ENCODE measurements at places on chromosomes 16 and 17.
A peak's percentile ranks its signal among the peaks of the same experiment; 100 is the strongest.

DNA sequence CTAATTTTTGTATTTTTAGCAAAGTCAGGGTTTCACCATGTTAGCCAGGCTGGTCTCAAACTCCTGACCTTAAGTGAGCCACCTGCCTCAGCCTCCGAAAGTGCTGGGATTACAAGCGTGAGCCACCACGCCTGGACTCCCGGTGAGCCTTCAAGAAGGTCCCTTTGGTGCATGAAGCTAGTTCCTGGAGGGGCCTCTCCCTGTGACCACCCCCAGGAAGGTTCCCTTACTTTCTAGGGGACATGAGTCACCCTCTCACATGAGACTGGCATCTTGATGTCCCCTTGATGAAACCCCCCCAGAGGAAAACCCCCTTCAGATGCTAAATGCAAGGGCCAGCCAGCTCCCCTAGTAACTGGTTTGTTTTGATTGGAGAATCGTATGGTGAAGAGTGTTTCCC is 12.8 kb downstream of the CARHSP1 start:
- no peak for DNase-seq

DNA sequence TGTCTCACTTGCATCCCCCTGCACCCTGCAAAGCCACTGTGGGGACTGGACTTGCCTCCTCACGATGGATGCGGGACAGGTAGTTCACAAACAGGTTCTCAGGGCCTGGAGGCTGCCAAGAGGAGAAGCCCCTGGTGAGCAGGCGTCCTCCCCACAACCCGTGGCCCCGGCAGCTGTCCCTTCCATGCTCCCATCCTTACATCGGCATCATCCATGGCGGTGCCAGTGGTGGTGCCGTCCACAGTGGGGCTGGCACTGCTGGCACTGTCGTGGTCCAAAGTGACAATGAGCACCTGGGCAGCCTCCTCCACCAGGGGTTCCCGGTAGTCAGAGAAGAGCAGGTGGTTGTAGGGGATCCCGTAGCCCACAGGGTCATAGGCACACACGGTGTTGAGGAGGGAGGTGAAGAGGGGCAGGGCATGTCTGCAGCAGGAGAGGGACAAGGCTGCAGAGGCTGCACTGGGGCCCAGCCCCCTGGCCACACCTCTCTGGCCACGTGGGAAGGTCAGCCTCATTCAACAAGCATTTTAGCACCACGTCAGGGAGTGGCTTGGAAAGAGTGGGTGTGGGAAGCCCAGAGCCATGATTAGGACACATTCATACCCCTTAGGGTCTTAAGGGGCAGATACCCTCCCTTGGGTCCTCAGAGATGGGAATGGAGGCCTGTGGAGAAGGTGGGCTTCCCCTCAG is 12.6 kb downstream of the HID1 start:
- DNase-seq, result no peak

DNA sequence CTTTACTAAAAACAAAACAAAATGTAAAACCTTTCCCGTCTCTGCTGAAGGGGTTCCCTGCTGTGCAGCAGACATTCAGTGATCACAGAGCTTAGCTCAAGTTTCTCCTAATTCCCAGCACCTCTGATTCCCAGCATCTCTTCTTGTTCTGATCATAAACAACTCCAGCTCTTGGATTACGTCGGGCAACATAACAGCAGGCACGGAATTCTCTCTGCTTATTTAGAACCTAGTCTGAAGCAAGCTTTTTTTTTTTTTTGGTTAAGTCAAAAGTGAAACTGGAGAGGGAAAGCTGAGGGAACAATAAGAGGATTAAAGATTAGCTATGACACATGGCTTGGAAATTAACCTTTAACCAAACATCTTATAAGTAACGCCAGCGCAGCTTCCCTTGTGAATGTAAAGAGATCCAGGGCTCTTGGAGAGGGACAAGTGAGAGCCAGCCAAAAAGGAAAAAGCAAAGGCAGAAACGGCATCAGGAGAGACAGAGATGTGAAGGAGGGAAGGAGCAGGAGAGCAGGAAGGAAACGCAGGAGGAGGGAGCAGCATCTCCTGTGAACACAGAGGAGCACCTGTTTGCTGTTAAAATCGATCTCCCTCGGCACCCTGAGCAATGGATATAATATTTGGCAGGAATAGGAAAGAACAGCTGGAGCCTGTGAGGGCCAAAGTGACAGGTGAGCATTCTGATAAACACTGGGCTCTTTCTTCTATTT is at the start of gene BCO1:
BCO1 (plus strand) TSS at position 394 of the 716 bp plus-strand sequence; CDS start at position 614, 220 bp downstream.
- DNase-seq, result no peak

DNA sequence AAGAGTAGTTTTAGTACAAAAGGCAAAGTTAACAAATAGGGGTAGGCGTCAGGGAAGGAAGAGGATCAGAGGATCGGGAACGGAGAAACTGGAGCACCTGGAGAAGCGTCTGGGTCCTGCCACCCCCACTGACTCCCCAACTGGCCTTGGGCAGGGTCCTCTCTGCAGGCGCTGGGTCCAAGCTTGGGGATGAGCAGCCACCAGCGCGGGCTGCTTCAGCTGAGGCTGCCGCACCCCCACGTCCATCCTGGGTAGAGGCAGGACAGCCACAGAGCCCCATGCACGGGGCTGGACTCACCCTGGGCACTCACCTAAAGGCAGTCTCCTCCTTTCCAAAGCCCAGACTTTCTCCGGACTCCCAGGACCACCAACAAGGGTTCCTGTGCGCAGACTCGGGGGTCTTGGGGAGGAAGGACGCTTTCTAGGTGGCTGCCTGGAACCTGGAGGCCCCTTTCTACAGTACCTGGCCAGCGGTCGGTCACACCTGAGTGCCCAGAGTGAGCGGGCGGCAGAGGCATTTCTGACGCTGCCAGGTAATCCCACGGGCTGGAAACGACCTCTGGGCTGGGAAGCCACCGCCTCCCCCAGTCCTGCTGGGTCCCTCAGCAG is 1.1 kb downstream of the HS3ST6 start:
- no peak for DNase-seq

DNA sequence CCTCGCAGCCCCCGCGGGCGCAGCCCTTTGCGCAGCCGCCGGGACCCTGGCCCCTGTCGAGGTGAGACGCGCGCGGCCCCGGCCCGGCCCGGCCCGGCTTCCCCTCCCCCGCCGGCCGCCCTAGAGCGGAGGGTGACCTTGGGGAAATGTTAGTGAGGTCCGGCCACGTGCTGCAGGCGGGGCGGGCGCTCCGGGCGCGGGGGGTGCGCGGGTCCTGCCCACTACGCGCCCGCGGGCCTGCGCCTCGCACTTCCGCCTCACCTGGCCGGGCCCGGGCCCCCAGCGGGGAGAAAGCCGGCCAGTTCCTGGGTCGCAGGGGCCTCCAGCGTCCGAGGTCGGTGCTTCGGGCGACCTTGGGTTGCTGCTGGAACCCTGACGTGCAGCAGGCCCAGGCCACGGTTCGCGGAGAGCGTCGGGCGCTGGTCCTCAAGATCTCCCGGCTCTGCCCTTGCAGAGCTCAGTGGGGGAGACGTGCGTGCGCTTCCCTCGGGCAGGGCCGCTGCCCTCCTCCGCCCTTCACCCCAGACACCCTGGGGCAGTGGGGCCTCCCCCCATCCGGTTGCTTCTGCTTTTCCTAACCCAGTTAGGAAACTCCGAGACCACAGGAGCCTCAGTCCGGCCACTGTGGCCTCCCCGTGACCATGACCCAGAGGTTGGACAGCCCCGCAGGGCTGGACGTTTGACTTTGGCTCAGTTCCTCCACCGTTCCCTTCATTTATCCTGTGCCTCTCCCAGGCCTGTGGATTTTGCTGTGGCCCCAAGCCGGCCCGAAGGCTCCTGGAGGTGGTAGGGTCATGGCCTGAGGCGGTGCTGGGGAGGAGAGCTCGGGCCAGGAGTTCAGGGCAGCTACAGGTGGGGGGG is 791 bp downstream of the MCRIP2 start:
- DNase-seq, result no peak

- no peak for DNase-seq
Measured at GRCh38 chr16:20259541-20259940, 67.8 kb downstream of the GP2 start.

- DNase-seq, result no peak
Measured at GRCh38 chr16:426906-427249, 1.4 kb downstream of the RAB11FIP3 start.

GRCh38 chr16:50152351-50152806 is 727 bp upstream of the TENT4B start:
- peak; percentile 64 for DNase-seq

DNA sequence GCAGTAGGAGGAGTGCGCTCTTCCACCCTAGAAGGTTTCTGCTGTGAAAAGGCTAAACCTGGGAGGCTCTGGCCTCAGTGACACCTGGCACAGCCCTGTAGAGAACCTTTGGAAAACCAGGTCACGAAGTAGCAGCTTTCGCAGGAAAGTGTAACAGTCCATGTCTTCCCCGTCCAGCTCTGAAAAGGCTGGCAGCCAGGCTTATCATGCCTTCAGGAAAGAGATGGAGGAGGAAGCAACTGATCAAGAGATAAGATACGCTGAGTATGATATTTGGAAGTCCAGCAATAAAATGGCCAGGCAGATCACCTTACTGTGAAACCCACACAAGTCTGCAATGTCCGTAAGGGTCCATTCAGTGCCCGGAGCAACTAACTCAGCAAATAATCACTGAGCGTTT is 22.3 kb downstream of the TUBD1 start:
- no peak for DNase-seq

GRCh38 chr17:39549747-39550573 is 57.8 kb downstream of the NEUROD2 start:
- no peak for DNase-seq

GRCh38 chr16:87729266-87729954 is 36.4 kb downstream of the KLHDC4 start:
- no peak for DNase-seq

DNA sequence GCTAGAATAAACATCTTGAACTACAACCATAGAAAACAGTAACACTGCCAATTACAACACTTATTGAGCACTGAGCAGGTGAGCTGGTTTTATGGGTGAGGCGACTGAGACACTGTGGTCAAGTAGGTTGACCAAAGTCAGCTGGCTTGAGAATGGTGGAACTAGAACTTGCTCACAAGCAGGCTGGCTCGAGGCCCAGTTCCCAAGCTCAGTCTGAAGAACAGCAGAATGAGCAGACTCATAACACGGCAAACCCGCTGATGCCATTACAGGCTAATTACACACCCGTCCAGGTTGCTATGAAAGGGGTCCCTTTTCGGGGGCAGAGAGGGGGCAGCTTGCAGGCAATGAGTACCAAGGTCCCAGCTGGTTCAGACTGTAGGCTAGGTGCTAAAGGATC is 6.5 kb downstream of the ZZEF1 start:
- DNase-seq, result no peak

- no peak for DNase-seq
Measured at GRCh38 chr17:79361221-79361734, 249.6 kb downstream of the RBFOX3 start.

- DNase-seq, result no peak
Measured at GRCh38 chr17:50572541-50572940, 12.0 kb downstream of the CACNA1G start.

- no peak for DNase-seq
Measured at GRCh38 chr17:80416940-80417293, 1.9 kb downstream of the ENDOV start.

DNA sequence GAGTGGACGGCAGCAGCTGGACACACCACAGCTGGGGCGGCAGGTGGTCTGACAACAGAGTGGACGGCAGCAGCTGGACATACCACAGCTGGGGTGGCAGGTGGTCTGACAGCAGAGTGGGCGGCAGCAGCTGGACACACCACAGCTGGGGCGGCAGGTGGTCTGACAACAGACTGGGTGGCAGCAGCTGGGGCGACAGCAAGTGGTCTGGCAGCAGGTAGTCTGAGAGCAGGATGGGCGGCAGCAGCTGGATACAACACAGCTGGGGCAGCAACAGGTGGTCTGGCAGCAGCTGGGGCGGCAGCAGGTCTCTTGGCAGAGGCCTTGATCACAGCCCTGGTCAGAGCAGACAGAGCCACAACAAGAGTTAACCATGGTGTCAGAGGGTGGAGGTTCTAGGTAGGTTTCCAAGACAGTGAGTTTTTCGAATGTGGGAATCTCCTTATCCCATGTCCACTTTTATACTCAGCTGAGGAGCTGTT is at the start of gene KRTAP4-1:
KRTAP4-1 (minus strand) TSS at position 432 of the 482 bp plus-strand sequence; CDS start at position 375, 57 bp downstream.
- no peak for DNase-seq

DNA sequence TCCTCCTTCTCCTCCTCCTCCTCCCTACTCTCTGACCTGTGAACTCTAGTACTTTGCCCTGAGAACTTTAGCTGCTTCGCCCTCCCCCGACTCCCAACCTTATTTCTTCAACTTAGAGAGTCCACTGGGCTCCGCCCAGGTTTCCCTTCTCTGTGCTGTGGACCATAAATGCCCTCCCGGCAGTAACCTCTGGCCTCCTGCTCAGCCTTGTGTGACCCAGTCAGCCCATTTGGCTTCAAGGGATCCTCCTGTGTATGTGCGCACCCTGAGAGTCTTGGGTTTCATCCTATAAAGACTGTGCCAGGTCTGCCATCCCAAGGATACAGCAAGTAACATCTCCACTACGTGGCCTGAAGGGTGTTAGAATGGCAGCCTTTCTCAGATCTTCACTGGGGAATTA is 275.6 kb upstream of the C16orf82 start:
- no peak for DNase-seq

GRCh38 chr16:69186642-69187445 is at the start of gene SNTB2:
Gene SNTB2 (plus strand): TSS chr16:69187164. CDS start chr16:69187167, 3 bp downstream.
- peak; percentile 75 for DNase-seq

GRCh38 chr16:54542805-54543505 is 256.4 kb upstream of the IRX3 start:
- no peak for DNase-seq

- DNase-seq, result no peak
Measured at GRCh38 chr16:10812312-10813098, 6.1 kb downstream of the TVP23A start.

DNA sequence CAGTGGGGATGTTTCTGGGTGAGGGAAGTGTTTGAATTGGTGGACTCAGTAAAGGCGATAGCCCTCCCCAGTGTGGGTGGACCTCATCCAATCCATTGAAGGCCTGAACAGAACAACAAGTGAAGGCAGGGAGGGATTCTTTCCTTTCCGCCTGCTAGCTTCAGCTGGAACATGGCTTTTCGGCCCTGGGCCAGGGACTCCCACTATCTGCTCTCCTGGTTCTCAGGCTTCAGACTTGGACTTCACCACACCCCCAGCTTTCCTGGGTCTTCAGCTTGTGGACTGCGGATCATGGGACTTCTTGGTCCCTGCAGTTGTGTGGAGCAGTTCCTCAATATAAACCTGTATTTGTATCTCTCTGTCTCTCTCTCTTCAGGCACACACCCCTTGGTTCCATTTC is 77.9 kb downstream of the SNX29 start:
- DNase-seq, result no peak

DNA sequence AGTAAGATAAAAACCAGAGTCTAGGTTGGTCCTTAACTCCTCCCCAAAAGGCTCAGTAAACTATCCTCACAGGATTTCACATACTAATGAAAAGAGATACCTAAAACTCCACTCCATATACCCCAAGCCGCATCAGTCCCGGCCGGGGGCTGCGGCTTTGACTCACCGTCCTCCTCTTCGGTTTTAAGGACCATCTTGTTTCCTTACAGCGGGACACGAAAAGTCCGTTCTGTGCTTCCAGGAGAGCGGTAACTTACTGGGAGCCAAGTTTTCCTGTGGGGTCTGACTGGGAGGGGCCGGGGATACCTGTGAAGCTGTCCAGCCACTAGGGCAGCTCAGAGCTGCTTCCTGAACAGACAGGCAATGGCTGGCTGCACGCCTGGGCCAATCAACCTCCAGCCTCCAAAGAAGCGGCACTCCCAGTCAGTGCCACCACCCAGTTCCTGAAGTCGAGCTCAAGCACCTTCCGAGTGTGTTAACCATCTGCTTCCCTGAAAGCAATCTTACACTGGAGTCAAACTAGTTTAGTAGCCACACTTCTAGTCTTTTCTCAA is 45.5 kb downstream of the CYTH1 start:
- peak; percentile 47 for DNase-seq

- DNase-seq, result no peak
Measured at GRCh38 chr16:22674832-22675191, 139.2 kb upstream of the HS3ST2 start.

Measured in effector memory CD4-positive, alpha-beta T cell (primary cell).